ENCODE measurements at places on chromosomes 16 and 17.
A peak's percentile ranks its signal among the peaks of the same experiment; 100 is the strongest.

- no peak for DNase-seq
Measured at GRCh38 chr17:67559381-67559966, 158.3 kb upstream of the NOL11 start.

- peak; percentile 87 for DNase-seq
Measured at GRCh38 chr17:263773-264172, 82.3 kb upstream of the DOC2B start.

GRCh38 chr17:65547253-65547670 is 14.2 kb downstream of the AXIN2 start:
- DNase-seq: no peak

DNA sequence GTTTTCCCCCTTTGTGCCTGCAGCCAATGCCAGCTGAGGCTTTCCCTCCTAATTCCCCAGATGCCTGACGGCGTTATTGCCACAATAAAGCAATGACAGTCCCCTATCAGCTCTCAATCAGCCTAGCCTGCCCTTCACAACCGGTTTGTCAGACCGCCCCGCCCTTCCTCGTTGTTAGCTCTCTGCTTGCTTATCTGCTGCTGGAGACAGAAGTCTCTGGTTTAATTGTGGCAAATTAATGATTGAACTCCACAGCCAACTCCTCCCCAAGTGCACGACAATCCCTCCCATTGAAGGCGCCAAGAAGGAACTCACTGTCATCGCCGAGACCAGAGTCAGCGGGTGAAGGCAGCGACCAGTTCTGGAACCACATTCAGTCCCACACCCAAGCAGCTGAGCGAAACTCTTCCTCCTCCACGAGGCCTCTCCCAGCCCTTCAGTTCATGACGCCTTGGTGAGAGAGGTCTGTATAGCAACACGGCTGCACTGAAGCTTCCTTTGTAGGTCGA is 474.4 kb downstream of the SLC39A11 start:
- no peak for DNase-seq

DNA sequence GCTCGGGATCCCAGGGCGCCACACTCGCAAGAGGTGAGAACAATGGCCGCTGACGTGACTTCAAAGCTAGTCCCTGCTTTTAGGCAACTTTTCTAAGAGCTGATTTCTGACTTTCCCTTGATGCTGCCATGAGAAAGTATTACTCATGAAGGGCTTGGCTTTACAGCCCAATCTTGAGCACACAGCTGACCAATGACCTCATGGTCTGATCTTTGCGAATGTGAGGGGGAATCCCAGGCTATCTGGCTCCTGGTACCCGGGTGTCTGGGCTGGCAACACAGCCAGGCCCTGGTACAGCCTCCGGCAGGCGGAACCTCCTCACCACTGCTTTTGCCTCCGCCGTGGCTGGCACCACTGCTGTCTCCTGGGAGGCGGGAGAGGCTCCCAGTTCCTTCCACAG is 17.5 kb downstream of the NDUFAF8 start:
- DNase-seq: no peak

DNA sequence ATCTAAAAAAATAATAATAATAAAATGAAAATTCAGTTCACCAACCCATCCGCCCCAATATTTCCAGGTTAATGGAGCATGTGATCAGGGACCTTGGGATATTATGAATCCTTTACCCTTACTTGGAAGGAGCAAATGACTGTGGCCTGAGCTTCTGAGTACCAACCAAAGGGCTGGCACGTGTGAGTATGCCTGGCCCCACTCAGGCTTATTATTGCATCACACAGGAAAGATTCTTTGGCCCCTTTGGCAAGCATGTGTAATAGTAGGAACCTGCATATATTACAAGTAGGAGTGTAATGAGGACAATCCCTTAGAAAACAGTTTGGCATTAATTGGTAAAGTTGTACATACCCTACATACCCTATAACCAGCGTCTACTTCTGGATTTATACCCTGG is 7.2 kb upstream of the C17orf78 start:
- DNase-seq: no peak

- DNase-seq: no peak
Measured at GRCh38 chr16:65994291-65994690, 372.2 kb upstream of the CDH5 start.

DNA sequence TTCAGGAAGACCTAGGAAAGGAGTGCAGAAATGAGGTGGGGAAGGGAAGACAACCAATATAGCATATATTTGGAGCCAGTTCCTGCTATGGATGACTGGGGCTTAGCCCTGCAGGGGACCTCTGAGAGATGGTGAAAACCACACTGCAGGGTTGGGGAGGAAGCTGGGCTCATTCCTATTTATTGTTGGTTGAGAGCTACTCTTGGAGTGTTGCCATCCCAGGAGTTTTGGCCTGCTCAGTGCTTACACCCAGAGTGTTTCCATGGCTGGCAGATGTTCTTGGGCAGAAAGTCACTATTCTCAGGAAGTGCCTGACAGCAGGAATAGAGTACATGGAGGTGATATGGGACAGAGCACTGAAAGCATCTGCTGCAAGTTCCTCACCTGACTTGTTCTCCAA is 145.8 kb downstream of the SPACA3 start:
- DNase-seq: peak; percentile 2

DNA sequence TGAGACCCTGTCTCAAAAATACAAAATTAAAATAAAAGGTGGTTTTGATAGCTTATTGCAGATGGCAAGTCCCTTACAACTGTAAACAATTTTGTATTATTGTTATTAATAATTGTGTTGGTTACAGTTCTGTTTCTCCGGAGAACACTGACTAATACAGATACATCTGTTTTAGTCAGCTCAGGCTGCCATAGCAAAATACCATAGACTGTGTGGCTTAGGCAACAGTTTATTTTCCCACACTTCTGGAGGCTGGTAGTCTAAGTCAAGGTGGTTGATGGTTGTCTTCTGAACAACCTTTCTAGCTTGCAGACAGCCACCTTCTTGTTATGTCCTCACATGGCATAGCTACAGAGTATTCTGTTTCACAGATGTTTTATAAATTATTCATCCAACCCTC is 14.2 kb upstream of the IL21R start:
- no peak for DNase-seq

GRCh38 chr16:576197-576822 is 6.5 kb downstream of the PIGQ start:
- no peak for DNase-seq

- DNase-seq: no peak
Measured at GRCh38 chr16:72644911-72645310, 403.0 kb downstream of the ZFHX3 start.

DNA sequence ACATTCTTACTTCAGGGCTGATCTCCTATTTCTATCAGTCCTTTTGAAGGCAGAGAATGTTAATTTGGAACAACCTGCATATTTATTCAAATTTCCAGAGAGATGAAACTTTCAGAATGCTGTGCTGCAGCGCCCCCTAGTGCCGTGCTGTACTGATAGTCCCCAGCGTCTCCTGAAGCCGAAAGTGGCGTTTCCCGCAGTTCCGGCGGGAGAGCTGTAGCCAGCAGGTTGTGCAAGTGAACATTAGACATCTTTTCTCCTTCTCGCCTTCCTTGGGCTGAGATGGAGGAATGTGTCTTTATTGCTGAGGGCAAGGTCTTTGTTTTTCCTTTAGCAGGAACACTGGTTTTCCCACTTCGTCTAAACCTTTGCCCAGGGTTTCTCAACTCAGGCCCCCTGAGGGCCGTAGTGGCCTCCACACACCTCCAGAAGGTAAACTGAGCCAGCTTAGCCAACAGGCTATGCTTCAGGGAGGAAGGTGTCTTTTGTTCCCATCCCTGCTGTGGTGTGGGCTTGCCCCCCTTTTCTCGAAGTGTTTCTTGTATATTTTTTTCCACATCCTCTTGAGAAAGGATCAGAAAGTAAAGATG is 26.4 kb downstream of the USP10 start:
- DNase-seq: peak; percentile 94

GRCh38 chr17:47720754-47721533 is 12.1 kb upstream of the TBX21 start:
- DNase-seq: no peak

DNA sequence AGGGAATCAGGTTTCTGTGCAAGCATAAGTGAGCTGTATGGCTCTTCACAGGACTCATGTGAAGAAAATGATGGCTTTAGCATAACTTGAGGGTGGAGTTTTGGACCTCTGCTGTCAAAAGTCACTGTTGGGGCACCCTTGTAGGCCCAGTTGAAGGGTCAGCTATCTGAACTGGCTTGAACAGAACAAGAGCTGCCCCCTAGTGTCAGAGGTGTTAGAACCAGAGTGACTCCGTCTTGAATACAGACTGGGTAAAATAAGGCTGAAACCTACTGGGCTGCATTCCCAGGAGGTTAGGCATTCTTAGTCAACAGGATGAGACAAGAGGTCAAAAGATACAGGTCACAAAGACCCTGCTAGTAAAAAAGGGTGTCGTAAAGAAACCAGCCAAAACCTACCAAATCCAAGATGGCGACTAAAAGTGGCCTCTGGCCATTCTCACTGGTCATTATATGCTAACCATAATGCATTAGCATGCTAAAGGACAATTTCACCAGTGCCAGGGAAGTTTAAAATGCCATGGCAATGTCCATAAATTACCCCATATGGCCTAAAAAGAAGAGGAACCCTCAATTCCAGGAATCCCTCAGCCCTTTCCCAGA is 484.0 kb upstream of the ERCC4 start:
- DNase-seq: no peak

- DNase-seq: no peak
Measured at GRCh38 chr16:13503960-13504635, 415.9 kb upstream of the ERCC4 start.

GRCh38 chr16:85395913-85396878 is 216.9 kb upstream of the GSE1 start:
- DNase-seq: no peak

- peak; percentile 100 for DNase-seq
Measured at GRCh38 chr16:56931892-56932720, at the start of gene HERPUD1. TSS of gene HERPUD1 (plus strand) at chr16:56932142. CDS start at chr16:56932245, 103 bp downstream.

DNA sequence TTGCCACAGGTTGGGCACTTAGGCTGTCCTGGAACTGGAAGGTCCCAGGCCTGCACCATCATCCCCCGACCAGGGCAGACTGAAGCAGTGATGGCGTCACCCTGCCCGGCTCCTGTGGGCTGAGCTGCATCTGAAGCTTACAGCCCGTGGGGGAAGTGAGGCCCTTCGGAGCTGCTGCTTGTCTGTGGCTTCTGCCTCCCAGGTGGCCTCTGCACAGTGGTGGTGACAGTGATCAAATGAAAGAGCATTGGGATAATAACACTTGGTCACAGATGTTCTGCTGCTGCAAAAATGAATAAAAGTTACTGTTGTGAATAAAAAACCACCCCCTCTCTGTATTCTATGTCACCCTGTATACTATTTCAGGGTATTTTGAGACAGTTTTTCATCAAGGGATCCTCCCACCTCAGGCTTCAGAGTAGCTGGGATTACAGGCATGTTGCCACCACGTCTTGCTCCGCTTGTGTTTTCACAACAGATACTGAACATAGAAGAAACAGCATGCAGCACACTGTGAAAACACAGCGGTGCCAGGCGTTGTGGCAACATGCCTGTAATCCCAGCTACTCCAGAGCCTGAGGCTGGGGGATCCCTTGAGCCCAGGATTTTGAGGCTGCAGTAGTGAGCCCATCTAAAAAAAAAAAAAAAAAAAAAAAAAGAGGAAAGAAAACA is 165.0 kb downstream of the LGALS9B start:
- DNase-seq: peak; percentile 81

DNA sequence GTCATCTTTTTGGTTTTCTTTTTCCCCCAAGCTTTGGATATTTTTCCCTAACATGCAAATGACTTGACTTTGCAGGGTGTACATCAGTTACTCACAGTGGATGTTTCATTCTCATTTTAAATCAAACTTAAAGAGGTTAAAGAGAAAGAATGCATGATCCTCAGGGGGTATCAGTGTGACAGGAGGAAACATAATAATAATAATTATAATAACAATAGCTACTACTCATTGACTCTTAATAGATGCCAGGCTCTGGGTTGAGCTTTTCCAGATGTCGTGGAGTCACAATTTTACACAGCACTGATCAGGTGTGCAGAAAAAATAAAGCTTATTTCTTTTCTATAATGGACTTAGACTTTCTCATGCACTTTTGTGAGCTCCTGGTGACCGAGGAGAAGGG is 157.2 kb upstream of the CACNG3 start:
- DNase-seq: no peak

- no peak for DNase-seq
Measured at GRCh38 chr16:29806099-29806579, at the start of gene MAZ. TSS of gene MAZ (plus strand) at chr16:29806529. CDS start at chr16:29806702, 173 bp downstream.

- DNase-seq: no peak
Measured at GRCh38 chr16:2979669-2980226, 498 bp downstream of the PKMYT1 start.

GRCh38 chr16:88651276-88651988 is 579 bp upstream of the CYBA start:
- DNase-seq: no peak

DNA sequence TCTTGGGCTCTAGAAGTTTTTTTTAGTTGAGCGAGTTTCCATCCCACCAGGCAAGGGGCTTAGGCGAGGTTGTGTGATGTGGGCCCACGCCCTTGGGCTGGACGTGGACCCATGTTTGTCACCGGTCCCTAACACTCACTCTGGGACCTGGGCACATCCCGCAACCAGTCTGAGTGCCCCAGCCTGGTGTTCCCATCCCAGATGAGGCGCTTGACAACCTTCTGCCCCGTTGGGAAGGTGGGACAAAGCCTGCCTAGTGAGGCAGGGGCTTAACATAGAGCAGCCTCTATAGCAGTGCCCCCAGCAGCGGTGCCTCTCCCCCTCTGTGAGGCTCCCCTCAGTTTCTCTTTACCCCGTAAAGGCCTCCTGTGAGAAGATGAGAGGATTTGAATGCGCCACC is 22.5 kb downstream of the CMIP start:
- no peak for DNase-seq

DNA sequence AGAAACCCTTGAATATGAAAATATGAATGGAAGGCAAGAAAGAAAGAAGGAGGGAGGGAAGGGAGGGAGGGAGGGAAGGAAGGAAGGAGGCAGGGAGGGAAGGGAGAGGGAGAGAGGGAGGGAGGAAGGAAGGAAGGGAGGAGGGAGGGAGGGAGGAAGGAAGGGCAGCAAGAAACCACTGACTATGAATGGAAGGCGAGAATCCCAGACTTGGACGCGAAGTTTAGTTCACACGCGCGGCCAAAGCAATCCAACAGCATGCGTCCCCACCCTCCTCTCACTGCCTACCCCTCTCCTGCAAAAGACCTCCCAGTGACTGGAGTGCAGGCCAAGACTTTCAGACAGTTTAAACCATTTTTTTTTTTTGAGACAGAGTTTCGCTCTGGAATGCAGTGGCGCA is 7.9 kb upstream of the SMARCD2 start:
- DNase-seq: no peak

DNA sequence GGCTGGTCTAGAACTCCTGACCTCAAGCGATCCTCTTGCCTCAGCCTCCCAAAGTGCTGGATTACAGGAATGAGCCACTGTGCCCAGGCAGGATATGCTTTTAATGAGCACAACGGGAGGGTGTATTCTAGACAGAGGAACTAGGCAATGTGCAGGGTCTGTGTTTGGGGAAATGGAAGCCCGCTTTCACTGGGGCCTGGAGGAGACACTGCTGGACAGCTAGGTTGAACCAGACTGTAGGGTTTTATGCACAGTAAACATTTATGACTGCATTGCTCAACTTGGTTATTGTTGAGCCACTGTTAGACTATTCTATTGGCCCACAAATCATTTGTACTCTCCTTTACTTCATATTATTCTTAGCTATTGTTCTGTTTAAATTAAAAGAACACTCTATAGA is 10.2 kb upstream of the SIAH1 start:
- DNase-seq: no peak

GRCh38 chr16:14650629-14651028 is 17.9 kb downstream of the BFAR start:
- no peak for DNase-seq

Data from mesenteric fat pad (tissue), 1 donor.